Breast epithelium (tissue), 4 donors: ENCODE measurements at places on chromosomes 16 and 17. TPM values are rescaled to one million over a fixed set of nuclear protein-coding genes. Genes with fewer than 3 reads are reported as not detected.

Gene SPEM3
- not detected for total RNA-seq

Gene PLXDC1
- 11.8 TPM for total RNA-seq

Gene YBX2
- total RNA-seq = 2.9 TPM

Gene ACSM2A
- total RNA-seq = not detected

Gene HOXB6
- 24.9 TPM for total RNA-seq

Gene DOC2A
- total RNA-seq = 4.5 TPM

Gene CCL8
- 0.66 TPM for total RNA-seq

Gene PRSS33
- total RNA-seq = not detected

Gene KRTAP1-4
- total RNA-seq = not detected

Gene ZPBP2
- not detected for total RNA-seq

Gene MAPT
- total RNA-seq = 12.4 TPM

Gene CDH8
- 0.15 TPM for total RNA-seq

Gene ZNF750
- total RNA-seq = 5.6 TPM

Gene GRB7
- 69.2 TPM for total RNA-seq

Gene FBRS
- 17.7 TPM for total RNA-seq

Gene PRR35
- not detected for total RNA-seq

Gene ENPP7
- not detected for total RNA-seq

Gene TMEM100
- total RNA-seq = 6.7 TPM

Gene SLC5A11
- 1.8 TPM for total RNA-seq

Gene JPH3
- total RNA-seq = 0.33 TPM

Gene GNAO1
- total RNA-seq = 0.98 TPM

Gene RPS2
- total RNA-seq = 2,607 TPM

Gene HSD17B2
- total RNA-seq = not detected

Gene METTL22
- total RNA-seq = 36.1 TPM

Gene RPL27
- 1,958 TPM for total RNA-seq

Gene BAHCC1
- 7.4 TPM for total RNA-seq

Gene PDPK1
- 28.8 TPM for total RNA-seq

Gene CBFA2T3
- total RNA-seq = 0.88 TPM

Gene SLC38A10
- total RNA-seq = 85.2 TPM

Gene G6PC1
- not detected for total RNA-seq

Gene HOXB7
- total RNA-seq = 16.8 TPM
